ENCODE measurements at places on chromosomes 11 and 22.

DNA sequence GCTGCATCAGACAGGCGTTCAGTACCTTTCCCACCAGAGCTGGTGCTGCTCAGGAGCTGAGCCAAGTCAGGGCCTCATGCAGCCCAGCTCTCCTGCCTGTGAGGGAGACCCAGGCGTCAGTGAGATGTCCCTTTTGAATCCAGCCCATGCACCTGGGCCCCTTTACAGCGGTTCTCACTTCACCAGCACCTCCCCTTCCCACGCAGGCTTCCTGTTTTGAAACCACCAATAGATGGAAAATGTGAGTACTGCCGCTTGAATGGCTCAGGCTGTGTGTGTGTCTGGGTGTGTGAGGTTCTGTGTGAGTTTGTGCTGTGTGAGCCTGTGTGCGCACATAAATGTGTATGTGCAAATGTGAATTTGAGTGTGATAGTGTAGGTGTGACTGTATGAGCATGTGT is 88.4 kb downstream of the UBASH3B start:
- DNase-seq = no peak

DNA sequence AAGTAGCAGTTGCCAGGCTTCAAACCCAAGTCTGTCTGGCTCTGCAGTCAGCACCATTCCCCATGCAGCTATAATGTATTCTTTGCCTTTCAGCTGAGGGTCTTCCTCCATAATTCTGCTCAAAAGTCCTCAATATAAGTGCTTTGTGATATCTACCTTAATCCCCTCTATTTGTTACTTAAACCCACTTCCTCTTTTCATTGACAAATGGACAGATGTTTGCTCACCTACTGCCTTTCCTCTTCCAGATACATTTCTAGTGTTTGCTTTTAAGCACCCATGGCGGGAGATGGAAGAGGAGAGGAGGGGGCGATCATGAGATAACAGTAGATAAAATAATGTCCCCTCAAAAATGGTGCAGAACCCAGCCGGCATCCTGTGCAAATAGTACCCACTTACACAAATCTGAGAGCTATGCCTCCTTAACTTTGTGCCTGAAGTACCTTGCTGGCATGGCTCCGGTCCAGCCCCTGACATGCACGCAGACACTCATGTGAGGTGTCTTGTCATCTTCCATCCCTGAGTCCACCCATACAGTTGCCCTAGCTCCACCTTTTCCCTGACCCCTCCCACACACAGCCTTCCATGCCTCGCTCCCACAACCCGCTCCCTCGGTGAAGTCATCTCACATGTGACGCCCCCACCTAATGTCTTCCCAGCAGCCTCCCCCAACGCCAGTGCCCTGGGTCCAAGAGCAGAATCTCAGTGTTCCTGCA is 109.6 kb downstream of the TRIM29 start:
- DNase-seq = peak; percentile 38

DNA sequence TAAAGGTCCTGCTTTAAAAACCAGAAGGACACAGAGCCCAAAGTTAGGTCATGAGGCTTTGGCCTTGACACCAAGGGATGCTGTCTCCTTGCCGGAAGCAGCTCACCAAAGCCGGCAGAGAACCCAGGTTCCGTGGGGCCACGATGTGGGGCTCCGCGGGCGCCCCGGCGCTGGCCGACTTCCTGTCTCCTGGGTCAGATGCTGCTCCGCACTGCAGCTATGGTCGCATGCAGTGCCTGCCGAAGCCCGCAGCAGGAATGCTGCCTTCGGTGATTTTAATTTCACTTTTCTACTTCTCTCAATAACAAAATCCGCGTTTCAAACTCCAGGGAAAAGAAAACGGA is 454 bp upstream of the OTUB1 start:
- no peak for DNase-seq

- no peak for DNase-seq
Measured at GRCh38 chr11:32886180-32886579, 6.4 kb upstream of the QSER1 start.

DNA sequence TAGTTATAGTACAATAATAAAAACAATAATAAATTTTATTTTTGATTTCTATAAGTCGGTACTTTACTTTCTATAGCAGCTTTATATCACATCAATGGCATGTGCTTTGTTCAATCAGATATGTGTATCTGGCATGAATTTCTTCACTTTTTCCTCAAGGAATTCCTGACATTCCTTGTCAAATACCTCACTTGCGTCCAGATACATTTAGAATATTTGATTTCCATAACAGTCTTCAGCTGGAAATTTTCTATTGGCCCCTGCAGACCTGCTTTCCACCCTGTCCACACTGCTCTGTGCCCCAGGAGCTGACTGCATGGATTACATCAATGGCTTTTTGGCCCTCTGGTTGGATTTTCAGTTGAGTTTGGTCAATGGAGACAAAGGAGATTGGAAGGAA is 93.2 kb downstream of the FAR1 start:
- no peak for DNase-seq

DNA sequence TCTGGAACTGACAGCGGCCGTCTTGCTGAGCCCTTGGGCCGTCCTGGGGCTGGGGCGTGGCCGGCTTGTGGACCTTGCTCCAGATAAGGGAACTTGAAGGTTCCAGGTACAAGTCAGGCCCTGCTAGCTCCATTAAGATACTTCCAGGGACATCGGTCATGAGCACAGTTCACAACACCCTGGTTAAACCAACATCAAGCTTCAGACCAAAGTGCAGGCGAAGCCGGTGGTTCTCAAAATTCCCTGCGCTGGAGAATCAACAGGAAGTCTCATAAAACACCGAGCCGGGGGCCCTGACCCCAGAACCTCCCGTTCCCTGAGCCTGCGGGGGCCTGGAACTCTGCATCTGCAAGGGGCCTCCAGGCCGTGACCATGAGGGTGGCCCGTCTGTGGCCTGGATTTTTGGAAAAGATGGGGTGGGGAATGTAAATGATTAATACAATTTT is 1043.8 kb downstream of the BRD1 start:
- no peak for DNase-seq

DNA sequence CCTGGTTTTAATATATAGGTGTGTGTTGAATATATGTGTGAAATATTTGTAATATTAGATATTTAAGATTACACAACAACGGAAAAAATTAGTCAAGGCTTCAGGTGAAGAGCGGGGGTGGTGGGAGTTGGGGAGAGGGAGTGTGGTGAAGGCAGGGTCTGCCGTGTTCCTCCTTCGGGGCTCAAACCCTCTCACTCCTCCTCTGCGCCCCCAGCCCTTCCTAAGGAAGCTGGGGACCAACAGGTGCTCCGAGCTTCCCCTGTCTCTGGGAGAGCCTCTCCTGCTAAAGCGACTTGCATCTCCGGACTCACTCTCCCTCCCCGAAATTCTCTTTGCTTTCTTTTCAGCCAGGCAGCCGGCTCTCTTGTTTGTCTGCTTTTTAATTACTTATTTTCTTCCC is 960 bp upstream of the CADM1 start:
- no peak for DNase-seq

DNA sequence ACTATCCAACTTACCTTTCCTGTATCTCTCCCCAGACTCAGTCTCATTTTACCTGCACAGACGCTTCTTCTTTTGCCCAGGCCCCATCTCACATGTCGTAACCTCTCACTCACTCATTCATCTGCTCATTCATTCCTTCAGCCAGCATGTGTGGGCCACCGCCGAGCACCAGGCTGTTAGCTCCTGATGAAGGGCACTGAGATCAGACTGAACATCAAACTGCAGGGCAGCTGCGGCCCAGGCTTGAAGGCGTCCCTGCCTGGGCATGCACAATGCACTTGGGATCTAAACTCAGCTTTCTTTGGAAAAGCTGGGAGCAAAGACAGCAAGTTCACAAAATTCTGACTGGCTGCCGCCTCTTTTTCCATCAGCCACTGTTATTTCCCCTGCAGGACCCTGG is 1456.3 kb downstream of the BRD1 start:
- DNase-seq = no peak

DNA sequence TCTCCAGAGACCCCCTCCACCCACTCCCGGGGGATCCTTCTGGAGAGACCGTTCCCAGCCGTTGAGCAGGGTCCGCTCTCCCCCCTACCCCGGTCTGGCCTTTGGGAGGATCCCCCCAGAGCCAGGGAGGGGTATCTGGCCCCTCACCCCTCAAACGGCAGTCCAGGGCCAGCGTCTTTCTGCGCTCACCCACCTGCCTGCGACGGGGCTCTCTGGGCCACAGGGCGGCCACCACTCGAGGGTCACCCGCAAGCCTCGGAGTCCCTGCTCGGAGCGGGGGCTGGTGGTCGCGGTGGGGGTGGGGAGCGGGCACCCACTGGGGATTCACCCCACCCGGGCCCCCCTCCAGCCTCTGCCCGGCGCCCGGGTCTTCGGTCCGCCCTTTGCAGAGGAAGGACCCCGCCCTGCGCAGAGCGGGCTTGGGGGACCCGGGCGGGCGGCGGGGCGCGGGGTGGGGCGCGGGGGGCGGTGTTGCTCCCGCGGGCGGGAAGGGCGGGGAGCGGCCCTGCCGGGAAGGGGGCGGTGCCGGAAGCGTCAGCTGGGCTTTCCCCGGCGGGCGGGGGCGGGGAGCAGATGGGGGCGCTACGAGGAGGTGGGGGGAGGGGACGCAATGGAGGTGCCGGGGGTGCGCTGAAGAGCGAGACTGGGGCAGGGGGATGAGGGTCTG is 16.6 kb downstream of the CRELD2 start:
- no peak for DNase-seq

DNA sequence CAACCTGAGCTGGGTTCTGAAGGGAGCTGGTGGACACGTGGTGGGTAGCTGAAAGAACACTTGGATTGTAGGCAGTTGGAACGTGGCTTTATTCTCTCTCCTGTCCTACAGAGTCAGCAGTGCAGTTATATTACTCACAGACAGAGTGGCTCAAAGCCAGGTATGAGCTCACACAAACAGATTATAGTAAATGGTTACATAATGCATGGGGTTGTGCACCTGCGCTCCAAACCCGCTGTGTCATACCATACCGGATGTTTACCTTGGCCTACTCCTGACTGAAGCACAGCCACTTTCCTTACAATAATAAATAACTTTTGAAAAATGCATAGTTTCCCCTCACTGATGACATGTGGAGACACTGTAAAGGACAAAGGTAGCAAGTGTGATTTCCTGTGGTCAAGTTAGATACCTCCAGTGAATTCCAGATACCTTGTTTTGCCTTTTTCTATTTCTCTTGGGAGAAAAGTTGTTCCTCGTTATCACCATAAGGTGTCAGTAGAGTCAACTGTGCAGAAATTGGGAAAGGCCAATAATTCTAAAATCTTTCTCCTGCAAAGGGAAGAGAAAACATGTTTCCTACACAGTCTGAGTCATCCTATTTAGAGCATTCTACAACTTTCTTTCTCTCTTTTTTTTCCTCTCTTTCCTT is 13.5 kb downstream of the MS4A6A start:
- no peak for DNase-seq

All from NCI-H510A (cell line).